Fibroblast of villous mesenchyme (primary cell): ENCODE measurements at places on chromosomes 3 and 15.

DNA sequence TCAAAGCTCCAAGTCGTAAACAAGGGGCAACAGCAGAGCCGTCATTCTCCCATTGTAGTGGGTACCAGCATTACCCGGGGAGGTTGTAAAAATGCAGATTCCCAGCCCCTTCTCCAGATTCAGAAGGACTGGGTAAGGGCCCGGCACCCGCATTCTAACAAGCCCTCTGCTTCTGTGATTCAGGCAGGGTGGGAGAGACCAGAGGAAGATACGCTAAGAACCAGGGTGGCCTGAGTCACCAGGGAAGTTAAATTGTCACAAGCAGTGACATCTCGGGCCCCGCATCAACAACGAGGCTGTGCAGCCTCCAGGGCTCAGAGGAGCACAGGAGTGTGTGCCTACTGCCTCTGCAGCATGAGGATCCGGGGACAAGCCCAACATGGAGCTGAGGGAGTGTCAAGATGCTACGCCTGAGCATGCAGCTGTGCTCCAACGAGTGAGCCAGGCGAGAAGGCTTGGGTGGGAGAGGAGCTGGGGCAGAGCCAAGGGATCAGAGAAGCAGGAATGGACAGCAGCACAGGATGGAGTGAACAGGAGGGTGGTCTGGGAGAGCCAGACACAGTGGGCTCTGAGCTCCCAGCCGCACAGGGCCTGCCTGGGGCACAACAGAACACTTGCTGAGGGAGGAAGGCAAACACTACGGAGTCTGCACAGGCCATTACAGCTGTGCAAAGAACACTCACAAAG is 68.5 kb downstream of the CPN2 start:
- DNase-seq = no peak

GRCh38 chr3:58274027-58274614 is 31.9 kb upstream of the RPP14 start:
- DNase-seq = no peak

DNA sequence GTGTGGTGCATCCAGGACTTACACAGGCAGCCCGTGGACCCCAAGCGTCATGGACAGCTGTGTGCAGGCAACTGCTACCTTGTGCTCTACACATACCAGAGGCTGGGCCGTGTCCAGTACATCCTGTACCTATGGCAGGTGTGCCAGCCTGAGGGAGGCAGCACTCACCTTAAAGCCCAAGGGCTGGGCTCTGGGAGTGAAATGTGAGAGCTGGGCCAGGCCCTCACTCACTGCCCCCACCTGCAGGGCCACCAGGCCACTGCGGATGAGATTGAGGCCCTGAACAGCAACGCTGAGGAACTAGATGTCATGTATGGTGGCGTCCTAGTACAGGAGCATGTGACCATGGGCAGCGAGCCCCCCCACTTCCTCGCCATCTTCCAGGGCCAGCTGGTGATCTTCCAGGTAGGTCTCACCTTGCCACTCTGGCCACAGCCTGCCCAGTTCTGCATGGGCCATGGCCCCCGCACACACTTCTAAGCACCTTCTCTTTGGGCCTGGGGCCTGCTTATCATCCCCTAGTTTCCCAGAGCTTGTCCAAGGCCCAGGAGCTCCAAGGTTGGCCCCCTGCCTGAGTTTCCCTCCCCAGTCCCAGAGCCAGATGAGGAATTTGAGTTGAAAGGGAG is 11.0 kb downstream of the VILL start:
- no peak for DNase-seq

DNA sequence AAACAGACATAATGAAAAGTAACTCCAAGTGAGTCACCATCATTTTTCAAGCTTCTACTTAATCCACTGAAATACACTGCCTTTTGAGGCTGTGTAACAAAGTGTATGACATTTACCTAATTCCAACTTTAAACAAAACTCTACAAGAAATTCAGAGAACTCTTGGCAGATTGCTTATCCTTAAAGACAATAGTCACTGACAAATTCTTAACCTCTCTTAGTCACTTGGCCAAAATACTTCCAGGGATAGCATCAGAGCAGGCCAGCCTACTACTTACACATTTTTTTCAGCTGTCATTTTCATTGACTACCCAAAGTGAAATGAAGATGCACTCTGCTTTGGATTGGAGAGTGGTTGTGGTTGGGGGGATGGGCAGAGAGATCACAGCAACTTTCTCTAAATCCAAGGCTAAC is 3.6 kb downstream of the WWTR1 start:
- DNase-seq = peak; percentile 42

DNA sequence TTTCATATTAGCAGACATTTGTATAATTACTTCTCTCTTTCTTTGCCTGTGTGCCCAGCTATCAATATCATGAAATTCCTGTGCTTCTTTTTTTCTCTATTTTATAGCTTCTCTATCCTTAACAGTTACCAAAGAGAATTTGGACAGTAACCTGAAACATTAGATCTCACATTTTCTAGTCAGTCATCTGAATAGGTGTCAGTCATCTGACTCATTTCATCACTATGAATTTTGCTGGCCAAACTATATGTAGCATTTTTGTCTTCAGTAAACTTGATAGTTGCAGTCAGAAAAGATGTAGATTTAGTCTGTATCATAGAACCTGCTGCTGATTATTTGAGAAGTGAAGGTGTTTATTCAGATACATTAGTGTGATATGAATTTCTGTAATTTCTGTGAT is 52.6 kb downstream of the HMG20A start:
- DNase-seq = no peak

GRCh38 chr15:45169608-45170480 is 17.9 kb downstream of the SHF start:
- DNase-seq = no peak

DNA sequence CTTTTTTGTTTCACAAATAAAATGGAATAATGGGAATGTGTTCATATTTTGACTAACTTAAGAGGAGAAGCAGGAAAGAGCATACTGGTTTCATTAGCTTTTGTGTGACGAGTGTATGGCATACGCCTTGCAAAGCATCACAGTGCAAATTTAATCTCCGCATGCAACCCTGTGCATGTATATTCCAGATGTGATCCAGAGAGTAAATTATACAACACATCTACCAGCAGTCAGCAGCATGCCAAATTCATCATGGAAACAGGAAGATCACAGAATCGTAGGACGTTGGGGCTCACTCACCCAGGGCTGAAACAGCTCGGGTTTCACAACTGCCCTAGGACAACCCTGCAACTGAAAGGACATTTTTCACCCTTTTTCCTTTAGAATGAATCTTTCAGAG is 53.4 kb downstream of the ADAMTS9 start:
- no peak for DNase-seq

GRCh38 chr15:91099616-91099994 is 452 bp upstream of the SV2B start:
- DNase-seq = peak; percentile 18

DNA sequence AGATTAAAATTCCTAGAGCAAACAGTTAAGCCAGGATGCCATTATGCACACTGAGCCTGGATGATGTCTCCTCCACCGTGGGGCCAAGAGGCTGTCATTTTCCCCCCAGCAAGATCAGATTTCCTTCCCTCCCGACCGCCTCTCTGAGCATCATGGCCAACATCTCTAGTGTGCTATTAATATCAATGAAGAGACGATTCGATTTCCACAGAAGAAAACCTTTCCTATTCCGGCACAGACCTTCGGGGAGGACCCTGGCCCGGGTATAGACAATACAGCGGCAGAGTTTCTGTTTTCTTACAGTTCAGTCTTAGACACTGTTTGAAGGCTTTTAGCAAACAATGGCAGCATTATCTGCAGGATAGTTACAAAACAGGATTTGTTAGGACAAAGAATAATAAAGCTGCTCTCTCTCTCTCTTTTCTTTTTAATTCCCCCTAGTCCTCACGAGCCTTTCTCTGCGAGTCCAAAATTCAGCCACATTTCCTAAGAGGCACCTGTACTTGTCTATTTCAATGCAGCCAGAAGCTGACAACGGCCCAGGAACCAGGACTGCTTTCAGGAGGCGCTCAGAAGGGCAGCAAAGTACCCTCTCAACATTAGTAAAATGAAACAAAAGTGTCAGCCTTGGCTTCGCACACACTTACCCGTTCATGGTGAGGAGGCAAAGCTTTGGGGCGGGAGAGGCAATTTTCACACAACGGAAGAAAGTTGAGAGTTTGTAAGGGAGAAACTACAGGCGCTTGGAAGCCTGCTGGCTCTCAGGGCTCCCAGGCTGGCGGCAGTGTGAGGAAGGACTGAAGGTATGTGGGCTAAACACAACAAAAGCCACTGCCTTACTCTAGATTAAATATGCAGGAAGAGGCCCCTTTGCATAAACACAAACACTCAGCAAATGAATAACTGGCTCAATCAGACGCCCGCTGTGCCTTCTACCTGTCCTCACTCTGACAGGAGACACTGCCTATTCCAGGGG is 278.0 kb downstream of the FOXP1 start:
- no peak for DNase-seq

GRCh38 chr3:191246630-191247029 is 47.6 kb downstream of the OSTN start:
- DNase-seq = peak; percentile 85

DNA sequence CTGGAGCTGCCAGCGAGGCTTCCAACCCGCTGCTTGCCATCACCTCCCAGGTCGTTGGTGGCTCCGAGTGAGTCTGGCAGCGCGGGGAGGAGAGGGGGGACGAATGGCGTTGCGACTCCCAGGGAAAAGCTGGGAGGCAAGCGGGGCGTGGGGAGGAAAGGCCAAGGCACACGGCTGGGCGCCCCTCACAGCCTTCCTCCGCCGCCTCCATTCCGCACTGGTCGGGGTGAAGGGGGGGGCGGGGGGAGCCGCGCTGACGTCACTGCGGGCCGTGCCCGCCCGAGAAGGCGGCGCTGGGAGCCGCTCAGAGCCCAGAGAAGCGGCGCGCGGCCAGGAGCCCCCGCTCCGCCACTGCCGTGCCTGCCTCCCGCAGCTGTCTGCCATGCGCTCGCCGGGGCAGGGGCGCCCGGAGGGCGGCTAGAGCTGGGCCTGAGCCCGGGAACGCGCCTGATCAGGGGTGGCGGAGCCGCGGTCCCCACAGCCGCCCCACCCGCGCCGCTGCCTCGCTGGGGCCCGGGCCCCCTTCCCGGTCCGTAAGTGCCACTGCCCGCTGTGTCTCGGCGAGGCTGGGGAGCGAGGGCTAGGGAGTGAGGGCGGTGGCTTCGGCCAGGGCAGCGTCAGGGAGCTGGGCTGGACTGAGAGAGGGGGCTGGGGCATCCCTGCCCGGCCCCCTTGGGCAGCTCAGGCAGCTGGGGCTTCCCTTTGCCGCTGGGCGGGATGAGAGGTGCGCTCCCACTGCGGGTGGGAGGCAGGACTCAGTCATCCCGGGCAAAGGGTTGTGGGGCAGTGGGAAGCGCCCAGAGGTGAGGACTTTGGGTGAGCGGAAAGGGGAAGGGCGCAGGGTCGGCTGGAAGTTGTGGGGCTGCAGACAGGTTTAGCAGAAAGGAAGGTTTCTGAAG is 27.8 kb upstream of the POLG start:
- DNase-seq = no peak
